ENCODE measurements at places on chromosomes 7 and 10. TPM values are rescaled to one million over a fixed set of nuclear protein-coding genes. Genes with fewer than 3 reads are reported as not detected.
A peak's percentile ranks its signal among the peaks of the same experiment; 100 is the strongest.

GRCh38 chr10:102945962-102946361 is 27.9 kb downstream of the CNNM2 start:
- H3K4me1 ChIP-seq: peaks cover 20% of the 10 kb centered on the region
- peak overlapping the region; percentile 15 for H3K27ac ChIP-seq
- peaks cover 10% of the 10 kb centered on the region for H3K36me3 ChIP-seq
- H3K27me3 ChIP-seq: no peaks in the 10 kb centered on the region

- peaks cover 23% of the 10 kb centered on the region for H3K4me1 ChIP-seq
- H3K36me3 ChIP-seq: no peaks in the 10 kb centered on the region
- no peak for DNase-seq
- H3K27ac ChIP-seq: no peak overlapping the region
These were observed 143.3 kb downstream of the KCNMA1 start for GRCh38 chr10:77494327-77494726.

DNA sequence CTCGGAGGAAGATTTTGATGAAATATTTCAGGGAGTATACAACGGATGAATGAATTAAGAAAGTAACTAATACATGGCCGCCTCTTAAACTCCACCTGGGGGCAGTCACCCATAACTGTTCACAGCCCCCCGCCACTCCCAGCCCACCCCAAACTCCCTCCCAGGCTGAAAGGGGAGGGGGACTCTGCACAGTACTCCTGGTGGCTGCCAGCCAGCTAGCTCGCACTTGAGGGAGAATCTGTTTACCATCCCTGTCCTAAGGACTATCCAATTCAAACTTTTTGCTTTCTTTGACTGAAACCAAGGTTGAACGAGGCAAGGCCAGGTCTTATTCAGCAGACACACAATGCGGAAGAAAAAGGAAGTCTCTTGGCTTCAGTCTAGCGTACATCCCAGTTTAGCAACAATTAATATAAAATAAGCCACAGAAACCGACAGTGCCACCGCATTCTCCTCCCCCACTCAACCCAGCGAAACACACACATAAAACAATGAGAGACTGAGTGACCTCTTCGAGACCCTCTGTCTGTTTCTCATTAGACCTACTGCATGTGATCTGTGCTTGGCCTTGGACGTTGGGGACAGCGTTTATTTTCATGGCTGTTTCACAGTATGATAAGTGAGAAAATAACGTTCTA is 219.5 kb downstream of the GLI3 start:
- no peak for DNase-seq
- peak overlapping the region; percentile 10 for H3K4me3 ChIP-seq
- peak overlapping the region; percentile 30 for H3K27ac ChIP-seq
- peaks cover 73% of the 10 kb centered on the region for H3K36me3 ChIP-seq
- peaks cover 66% of the 10 kb centered on the region for H3K4me1 ChIP-seq

- H3K36me3 ChIP-seq: peaks cover 22% of the 10 kb centered on the region
- no peak overlapping the region for H3K4me3 ChIP-seq
- DNase-seq: no peak
These were observed 75.8 kb downstream of the DLG5 start for GRCh38 chr10:77850620-77851231.

MRLN gene
- 0.75 TPM for total RNA-seq

DNA sequence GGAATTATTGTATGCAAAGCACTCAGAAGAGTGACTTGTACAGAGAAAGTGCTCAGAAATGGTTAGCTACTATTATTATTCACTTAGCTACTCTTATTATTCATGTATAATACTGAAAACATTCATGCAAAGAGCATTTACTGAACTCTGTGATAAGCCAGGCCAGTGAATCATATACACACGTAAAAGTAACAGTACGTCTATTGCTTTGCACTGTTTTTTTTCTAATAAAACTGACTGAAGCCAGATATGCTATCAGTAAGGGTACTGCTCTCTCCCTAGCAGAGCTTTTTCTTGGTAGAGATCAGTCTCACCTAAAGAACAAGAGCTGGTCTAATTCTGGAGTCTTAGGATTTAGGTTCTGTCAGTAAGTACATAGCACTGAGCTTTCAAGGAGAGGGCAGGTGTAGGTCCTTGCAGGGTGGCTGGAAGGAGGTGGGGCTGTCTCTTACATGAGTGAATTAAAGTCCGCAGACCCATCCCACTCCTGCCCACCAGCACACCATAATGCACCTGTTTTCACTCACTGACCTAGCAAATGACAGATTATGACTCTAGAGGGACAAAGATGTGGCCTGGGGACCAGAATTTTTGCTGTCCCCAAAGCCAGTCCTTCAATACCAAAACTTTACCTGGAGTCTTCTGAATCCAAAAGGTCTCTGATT is 145.9 kb downstream of the ARID5B start:
- H3K4me3 ChIP-seq: no peak overlapping the region
- no peaks in the 10 kb centered on the region for H3K27me3 ChIP-seq
- peaks cover 69% of the 10 kb centered on the region for H3K4me1 ChIP-seq

DNA sequence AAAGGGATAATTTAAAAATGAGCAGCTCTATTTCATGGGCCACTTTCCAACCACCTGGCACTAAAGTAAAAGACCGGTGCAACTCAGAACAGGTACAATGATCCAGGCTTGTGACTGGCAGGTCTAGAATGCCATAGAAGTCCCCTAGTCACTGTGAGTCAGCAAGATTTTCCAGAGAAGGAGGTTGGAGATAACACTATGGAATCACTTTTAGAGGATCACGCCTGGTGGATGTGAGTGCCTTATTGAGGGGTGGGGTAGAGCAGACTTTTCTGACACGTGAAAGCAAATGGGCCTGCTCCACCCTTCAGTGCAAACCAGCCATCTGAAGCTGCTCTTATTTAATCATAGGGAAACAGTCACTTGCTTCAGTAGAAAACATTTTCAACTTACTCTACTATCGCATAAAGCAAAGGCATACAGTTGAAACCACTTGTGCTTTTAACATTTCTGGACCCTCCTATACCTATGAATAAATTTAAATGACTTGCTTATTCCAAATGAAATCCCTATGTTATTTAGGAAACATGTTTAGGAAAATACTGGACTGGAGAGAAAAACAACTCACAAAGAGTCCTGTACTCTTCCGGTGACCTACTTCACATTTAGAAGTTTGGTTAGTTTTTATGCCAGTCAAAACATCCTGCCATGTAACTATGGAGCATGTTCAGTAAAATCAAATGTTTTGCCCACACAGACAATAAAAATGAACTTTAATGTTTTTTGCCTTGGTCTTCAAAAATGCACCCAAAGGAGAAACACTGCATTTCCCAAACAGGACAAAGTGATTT is 21.5 kb upstream of the AKR1C1 start:
- peaks cover 3% of the 10 kb centered on the region for H3K27me3 ChIP-seq
- no peak for DNase-seq
- peak overlapping the region; percentile 87 for H3K27ac ChIP-seq
- H3K4me1 ChIP-seq: no peaks in the 10 kb centered on the region

FAM25A gene
- total RNA-seq: not detected

DNA sequence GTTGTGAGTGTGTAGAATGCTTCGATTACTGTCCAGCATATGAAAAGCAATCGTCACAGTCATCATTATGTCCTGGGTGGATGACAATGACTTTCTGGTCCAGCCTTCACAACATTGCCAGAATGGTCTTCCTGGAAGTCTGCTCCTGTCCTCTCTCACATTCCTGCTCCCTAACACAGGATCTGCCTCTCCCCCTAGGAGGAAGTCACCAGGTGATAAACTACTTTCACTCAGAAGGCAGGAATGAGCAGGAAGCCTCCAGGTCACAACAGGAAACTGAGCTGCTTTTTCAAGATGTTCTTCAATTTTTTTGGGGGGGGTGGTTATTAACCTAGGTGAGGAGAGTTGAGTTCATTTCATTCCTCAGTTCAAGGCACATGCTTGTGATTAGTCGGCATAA is 13.6 kb upstream of the GPNMB start:
- no peak overlapping the region for H3K4me3 ChIP-seq
- no peak for DNase-seq
- no peaks in the 10 kb centered on the region for H3K27me3 ChIP-seq
- H3K36me3 ChIP-seq: no peaks in the 10 kb centered on the region

RNF148 gene
- total RNA-seq: 0.39 TPM

CFAP46 gene
- total RNA-seq: 10.9 TPM
